MG63 (cell line): ENCODE measurements at places on chromosomes 12 and 14. TPM values are rescaled to one million over a fixed set of nuclear protein-coding genes. Genes with fewer than 3 reads are reported as not detected.

GRCh38 chr14:29232153-29232552 is 465.6 kb downstream of the FOXG1 start:
- DNase-seq, result no peak

GRCh38 chr12:29255042-29255441 is 106.0 kb downstream of the FAR2 start:
- no peak for DNase-seq

GRCh38 chr14:104724981-104725771 is 1.1 kb downstream of the ADSS1 start:
- peak; percentile 58 for DNase-seq

HOXC5 gene
- not detected in 2 replicates for total RNA-seq

DNA sequence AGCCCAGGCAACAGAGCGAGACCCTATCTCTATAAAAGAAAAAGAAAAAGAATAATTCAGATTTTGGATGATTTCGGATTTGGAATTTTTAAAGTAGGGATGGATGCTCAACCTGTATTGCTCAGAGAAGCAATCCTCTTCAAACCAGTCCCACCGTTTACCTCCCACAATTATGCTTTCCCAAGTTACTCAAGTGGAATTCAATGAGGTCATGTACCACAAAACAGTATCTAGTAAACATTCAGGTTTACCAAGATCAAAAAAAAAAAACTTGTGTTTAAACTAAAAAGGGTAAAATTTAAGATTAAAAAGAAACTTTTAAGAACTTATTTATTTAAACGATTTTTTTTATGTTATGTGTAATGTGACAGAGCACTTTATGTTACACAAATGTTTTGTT is 2.5 kb downstream of the KDM5A start:
- DNase-seq, result no peak

IL31 gene
- not detected in 2 replicates for total RNA-seq

DNA sequence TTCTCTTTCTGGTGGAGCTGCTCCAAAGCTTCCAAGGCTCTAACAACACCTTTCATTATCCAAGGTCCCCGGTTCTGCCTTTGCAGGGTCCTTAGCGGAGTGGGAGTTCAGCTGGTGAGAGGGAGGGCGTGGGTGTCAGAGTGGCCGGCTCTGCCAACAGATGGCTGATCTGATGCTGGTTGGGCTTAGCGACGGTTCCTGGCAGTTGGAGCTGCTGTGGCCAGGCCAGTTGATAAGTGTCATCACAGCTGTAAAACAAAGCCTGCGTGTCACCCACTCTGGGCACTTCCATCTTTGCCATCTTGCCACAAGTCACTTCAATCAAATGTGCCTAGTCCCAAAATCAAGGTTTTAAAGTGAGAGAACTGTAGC is 36.3 kb downstream of the RIN3 start:
- DNase-seq, result no peak
